ENCODE measurements at places on chromosomes 4 and X.

DNA sequence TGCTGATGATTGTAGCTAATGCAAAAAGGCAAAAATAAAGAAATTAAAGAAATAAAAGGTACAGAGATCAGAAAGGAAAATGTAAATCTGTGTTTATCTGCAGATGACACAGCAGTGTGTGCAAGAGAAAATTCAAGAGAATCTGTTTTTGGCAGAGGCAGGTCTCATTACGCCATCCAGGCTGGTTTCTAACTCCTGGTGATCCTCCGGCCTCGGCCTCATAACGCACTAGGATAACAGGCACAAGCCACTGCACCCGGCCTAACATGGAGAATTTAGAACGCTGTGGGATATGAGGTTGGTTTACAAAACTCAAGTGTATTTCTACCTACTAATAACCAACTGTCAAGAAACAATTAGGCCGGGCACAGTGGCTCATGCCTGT is 29.4 kb downstream of the CTBP1 start:
- no peak for DNase-seq

GRCh38 chrX:103467156-103467555 is 52.1 kb downstream of the RAB40A start:
- no peak for DNase-seq

GRCh38 chrX:44975666-44976263 is 102.8 kb downstream of the KDM6A start:
- DNase-seq = no peak

DNA sequence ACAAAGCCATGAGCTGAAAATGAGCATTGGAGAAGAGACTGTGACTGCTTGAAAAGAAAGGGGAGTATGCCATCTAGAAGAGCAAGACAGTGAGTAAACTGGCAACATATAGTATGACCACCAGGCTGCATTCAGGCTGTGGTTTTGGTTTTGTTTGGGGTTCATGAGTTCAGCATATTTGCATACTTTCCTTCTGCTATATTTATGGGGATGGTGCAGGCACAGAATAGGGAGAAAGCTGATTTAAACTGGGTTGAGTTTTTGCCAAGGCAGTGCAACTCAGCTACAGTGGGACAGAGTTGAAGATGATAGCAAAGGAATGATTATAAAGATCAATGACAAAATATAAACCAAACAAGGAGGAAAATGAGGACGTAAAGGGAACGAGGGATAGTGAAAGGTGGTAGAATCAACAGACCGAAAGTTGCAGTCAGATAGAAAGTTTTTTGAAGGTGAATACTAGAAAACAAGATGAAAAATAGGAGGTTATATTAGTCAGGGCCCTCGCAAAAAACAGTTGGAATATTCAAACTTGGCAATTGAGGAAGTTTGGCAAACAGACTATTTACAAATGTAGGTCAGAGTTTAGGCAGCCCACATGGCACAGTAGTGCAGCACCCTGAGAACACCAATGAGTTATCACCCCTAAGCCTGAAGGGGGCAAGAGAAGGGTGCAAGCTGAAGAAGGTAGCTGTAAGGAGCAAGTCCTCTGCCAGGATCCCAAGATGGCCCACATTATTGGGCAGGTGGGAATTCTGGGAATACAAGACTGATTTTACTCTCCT is 114.8 kb upstream of the MAP9 start:
- no peak for DNase-seq

DNA sequence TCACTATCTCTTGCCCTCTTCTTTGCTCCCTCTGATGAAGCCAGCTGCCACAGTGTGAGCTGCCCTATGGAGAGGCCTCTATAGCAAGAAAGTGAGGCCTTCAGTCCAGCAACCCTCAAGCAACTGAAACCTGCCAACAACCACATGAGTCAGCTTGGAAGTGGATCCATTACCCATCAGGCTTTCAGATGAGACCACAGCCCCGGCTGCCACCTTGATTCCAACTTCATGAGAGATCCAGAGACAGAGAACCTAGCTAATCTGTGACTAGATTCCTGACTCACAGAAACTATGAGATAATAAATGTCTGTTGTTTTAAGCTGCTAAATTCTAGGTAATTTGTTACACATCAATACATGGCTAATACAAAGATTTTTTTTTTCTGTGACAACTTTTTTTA is 20.4 kb upstream of the WAS start:
- DNase-seq = no peak

DNA sequence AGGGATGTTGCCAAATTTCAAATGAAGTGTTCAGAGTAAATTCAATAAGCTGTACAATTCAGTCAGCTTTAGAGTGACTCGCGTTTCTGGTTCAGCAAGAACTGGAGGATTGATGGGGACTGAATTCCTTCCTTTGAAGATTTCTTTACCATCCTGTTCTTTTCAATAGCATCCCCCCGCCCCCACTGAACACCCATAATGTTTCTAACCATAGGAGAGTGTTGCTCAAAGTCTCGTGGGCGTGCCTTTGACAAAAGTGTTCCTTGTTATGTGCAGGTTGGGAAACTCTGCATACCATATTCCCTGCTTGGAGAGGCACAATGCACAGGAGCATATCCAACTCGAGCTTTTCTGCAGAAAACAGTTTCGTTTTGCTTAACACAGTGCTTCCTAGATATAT is 323.5 kb upstream of the CASK start:
- no peak for DNase-seq

DNA sequence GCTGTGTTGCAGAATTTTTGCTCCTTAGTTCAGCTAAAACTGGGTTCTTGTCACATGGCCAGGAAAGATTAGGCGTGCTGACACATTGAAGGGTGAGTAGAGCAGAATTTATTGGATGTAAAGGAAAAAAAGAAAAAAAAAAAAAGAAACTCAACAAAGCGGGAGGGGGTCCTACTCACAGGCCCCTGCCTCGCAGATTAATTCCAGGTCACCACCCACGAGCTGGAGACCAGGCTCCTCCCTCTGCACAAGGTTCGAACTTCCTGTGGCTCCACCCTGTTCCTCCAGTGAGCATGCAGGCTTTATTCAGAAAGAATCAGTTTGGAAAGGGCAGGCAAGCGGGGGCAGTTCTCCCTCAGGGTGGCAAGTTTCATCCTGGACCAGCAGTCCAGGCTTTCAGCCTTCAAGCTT is 17.1 kb downstream of the MGST2 start:
- DNase-seq = no peak

GRCh38 chr4:111066001-111066400 is 443.1 kb upstream of the PITX2 start:
- DNase-seq = no peak

DNA sequence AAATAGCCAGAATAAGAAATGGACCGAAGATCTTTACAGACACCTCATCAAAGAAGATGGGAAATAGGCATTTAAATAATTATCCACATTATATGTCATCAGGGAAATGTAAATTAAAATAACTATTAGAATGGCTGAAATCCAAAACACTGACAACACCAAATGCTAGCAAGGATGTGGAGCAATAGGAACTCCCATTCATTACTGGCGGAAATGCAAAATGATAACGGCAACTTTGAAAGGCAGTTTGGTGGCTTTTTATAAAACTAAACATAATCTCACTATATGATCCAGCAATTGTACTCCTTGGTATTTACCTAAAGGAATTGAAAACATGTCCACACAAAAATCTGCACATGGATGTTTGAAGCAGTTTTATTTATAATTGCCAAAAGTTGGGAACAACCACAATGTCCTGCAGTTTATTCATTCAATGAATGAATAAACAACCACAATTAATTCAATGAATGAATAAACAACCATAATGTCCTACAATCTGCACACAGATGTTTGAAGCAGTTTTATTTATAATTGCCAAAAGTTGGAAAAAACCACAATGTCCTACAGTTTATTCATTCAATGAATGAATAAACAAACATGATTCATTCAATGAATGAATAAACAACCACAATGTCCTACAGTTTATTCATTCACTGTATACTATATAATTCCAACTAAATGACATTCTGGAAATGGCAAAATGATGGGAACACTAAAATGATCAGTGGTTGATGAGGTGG is 117.6 kb upstream of the PCDH18 start:
- no peak for DNase-seq

- DNase-seq = no peak
Measured at GRCh38 chr4:907691-908425, 24.3 kb downstream of the GAK start.

DNA sequence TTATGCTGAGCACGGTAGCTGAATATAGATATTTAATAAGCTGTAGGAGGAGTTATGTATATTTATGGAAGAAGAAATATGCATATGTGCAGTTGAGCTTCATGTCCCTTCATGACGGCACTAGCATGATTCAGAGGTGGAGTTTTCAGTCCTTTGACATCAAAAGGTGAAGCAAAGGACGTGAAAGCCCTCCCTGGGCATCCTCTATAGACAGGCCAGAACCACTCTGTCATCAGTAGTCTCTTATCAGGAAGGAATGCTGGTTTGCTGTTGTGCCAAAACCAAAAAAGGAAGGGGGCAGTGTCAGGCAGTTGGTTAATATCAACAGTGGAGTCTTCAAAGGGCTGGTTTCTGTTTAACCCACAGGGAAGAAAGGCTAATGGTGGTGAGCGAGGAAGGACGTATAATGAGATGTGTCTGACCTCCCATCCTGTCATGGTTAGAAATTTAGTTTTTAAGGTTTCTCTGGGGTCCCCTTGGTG is 23.5 kb upstream of the IL2 start:
- DNase-seq = no peak

GRCh38 chrX:150037041-150037440 is 98.8 kb upstream of the EOLA2 start:
- no peak for DNase-seq

GRCh38 chrX:16187024-16187760 is 19.9 kb downstream of the MAGEB17 start:
- no peak for DNase-seq

DNA sequence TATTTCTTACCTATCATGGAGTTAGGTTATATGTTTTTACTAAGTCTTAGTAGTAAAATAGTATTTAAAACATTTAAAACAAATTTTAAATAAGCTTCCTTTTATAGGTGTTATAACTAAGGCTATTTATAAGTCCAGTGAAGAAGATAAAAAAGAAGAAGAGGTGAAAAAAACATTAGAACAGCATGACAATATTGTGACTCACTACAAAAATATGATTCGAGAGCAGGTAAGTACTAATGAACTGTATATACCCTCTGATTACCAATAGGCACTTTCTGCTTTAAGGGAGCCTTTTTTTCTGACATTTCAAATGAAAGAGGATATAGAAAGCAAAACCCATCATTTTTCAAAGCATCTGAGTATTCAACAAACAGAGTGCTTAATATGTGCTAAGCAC is 76.6 kb downstream of the USO1 start:
- DNase-seq = no peak

DNA sequence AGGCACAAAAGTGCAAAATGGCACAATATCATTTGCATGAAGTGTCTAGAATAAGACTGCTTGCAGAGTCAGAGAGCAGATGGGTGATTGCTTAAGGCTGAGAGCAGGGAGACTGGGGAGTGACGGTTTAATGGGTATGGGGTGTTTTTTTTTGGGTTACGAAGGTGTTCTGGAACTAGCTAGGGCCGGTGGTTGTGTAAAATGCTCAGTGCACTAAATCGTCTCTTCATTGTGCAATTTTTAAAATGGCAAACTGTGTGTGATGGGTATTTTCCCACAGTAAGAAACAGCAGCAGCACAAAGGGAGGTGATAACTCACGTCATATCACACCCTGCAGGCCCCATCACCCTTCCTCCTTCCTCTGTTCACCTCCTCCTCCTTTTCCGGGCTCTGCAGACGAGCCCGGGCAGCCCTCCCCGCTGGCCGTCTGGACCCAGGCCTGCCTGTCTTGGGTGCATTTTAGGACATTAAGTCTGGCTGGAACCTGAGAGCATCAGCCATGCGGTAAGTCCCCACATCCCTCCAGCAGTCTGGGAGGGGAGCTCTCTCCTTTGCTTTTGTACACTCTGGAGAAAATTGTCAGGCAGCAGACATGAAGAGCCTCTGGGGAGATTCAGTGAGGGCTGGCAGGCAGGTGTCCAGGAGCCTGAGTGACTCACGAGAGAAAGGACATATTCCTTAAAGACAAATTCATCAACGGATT is 42.7 kb downstream of the ASMT start:
- no peak for DNase-seq

- DNase-seq = no peak
Measured at GRCh38 chr4:7828011-7828720, 111.5 kb downstream of the AFAP1 start.

DNA sequence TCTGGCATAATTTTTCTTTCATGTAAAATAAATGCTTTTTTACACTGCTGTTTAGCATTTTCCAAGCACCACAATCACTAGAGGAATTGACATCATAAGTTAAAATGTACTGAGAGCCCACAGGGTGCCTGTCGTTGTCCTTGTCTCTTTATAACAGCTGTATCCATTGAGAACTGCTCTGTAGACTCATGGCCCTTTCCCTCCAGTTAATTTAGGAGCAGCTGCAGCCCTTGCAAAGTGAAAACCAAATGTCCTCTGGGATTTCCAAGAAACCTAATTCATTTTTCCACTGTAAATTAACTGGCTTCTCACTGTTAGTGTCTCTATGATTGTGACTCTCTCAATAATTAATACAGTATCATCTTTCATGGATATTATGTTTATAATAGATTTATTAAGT is 185.9 kb downstream of the SLC4A4 start:
- no peak for DNase-seq

GRCh38 chrX:24748196-24748595 is 54.5 kb downstream of the POLA1 start:
- DNase-seq = no peak

DNA sequence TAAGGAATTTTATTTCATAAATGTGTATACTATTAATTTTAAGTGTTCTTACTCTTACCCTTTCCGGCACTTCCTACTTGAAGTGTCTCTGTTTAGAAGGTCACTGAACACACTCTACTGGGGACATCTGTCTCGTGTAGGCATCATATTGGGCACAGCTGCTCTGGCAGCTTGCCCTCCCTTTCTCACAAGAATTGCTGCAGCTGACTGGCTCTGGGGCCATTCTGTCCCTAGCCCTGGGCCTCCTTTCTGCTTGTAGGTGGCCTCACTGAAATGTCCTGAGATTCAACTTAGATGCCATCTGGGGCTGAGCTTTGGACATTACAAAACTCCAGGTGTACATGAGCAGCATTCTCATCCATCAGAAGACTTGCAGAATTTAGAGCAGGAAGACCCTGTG is 49.6 kb downstream of the SMAD1 start:
- DNase-seq = no peak

DNA sequence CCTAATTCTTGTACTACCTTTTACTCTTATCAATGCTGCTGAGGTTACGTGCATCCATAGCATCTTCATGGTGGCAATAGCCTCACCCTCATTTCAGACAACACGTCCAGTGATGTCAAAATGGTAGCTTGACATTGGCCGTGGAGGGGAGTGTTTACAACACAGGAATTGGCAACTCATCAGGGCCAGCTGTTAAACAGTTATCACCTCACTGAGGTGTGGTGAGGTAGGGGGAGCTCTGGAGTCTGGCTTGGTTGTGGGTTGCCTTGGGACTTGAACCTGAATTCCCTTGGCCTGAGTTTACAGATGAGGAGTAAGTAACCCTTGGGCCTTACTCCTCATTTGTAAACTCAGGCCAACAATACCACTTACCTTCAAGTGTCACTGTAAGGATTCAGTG is 10.4 kb downstream of the SASH3 start:
- no peak for DNase-seq

DNA sequence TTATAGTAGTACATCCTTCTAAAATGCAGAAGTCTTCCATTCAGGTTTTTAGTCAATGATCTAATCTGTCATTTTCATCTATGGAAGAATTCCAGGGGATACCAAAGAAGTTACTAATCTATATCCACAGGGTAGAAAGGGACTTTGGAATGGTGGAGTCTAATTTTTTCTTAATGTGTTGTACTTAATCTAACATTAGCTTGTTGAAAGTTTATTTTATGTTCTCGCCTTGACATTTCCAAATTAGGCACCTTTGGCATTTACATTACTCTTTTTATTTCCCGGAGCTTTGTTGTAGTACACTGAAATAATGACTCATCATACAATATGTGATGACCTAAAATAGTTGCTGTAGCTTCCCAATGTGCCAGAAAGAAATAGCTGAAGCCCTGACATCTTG is 91.5 kb downstream of the HTR2C start:
- DNase-seq = no peak
